ENCODE measurements at places on chromosomes 4 and X.

GRCh38 chr4:108716340-108716739, 46.5 kb downstream of the ETNPPL start:
- no peak for DNase-seq

DNA sequence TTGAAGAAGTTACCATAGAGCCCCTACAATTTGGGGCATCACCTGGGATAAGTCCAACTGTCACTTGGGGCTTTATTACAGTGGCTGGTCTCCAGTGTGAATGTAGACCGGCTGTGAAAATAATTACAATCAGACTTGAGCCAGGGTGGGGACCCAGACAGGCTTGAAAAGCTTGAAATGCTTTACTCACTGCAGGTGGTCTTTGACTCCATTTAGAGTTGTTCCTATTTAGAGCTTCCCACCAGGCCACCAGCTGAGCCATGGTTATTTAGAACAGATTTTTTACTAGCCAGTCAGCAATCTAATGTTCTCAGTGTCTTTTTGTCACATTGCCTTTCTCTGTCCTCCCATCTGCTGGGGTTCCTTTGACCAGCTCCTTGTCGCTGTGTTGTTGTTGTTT, 5.7 kb downstream of the ARHGAP10 start:
- DNase-seq: no peak

DNA sequence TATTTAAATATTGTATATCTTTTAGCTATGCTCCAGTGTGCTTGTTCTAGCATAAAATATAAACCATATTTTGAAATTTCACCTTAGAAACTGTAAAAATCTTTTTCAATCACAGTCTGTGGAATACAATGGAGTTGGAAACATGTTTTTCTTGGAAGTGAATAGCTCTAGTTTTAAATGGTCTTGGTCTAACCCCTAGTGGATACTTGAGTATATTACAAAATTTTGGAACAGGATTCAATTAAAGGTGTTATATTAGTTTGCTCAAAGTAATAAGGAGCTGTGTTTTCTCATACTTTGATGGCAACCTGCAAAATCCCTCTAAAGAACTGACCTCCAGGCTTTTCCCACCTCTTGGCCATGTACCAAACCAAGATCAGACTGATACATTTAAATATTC, 48.2 kb downstream of the STK26 start:
- no peak for DNase-seq

GRCh38 chr4:141587897-141588296, 48.5 kb upstream of the IL15 start:
- DNase-seq: no peak

DNA sequence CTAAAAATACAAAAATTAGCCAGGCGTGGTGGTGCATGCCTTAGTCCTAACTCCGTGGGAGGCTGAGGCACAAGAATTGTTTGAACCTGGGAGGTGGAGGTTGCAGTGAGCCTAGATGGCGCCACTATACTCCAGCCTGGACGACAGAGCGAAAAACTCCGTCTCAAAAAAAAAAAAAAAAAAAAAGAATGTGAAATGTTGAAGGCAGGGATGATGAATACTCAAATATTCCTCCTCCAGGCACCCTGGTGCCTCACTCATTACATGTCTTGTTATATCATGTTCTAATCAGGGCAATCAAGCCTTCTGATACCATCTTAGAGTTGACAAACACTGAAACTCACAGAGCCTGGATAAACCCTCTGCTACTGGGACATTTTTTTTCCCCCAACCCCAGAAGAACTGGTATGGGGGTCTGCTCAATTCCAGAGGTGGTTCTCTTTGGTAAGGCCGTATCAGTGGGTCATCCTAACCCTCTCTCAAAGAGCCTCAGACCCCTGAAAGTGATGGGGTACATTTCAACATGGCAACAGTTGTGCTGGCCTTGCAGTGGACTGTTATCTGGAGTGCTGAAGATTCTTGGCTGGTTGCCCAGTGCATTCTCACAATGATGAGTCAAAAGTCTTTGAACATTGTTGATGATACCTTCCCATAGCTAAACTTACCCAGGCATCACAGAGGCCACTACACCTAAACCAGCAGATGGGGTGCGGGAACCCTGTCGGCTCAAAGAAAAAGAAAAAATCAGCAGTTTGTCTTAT, 2.4 kb upstream of the SH3KBP1 start:
- DNase-seq: no peak

DNA sequence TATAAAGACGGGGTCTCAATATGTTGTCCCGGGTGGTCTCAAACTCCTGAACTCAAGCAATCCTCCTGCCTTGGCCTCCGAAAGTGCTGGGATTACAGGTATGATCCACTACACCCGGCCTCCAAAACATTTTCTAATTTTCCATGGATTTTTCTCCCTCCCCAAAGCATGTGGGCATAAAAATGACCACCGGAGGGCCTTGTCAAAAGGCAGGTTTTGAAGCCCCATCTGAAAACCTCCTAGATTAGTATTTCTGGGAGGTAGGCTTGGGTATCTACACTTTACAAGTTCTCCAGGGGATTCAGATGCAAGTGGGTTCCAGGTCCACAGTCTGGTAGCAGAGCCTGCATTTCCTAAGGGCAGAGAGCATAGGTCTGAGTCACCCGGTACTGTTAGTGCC, 1.4 kb upstream of the GPR173 start:
- no peak for DNase-seq

DNA sequence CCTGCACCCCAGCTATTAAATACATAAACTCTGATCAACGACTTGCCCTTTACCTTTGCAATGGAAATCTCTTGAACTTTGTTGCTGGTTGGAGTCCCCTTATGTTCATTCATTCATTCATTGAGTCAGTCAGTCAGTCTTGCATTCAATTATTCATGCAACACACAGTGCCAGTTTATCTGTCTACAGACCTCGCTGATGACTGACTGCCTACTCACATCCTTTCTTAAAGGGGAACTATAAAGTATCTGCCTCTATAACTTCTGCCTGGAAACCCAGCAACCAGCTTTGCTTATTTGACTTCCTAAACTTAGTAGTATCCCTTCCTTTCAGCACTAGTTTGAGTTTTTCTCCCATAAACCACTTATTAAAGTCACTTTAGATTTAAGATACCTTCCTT, 620.8 kb upstream of the ADGRL3 start:
- DNase-seq: no peak

DNA sequence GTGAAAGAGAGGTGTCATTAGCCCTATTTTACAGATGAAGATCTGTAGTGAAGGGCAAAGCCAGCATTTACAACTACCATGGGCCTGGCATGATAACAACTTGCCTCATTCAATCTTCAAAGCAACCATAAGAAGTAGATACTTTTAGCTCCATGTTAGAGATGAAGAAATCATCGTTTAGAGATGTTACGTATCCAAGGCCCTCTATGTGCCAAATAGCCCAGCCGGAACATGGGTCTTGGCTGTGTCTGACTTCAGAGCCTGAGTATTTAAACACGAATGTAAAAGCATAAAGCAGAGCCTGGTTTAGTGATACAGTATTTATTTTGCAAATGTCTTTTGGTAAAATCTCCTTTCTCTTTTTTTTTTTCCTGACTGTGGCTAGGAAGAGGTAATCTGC, 197.1 kb downstream of the RASL11B start:
- DNase-seq: no peak

DNA sequence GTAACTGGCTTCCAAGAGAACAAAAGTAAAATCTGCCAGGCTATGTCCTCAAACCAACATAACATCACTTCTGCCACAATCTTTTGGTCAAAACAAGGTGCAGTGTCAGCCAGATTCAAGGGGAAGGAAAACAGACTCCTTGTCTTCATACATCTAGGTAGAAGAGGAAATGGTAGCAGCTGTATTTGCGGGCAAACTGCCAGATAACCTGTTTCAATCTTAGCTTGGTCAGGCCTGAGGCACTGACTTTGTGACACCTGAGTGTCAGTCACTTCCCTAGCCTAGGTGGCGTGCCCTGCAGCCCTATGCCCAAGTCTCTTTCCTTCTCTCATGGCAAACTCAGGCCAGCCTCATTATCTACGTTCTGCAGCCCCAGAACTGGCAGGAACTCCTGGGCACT, 146.2 kb upstream of the JADE1 start:
- DNase-seq: no peak

GRCh38 chrX:120514236-120514635, 45.1 kb upstream of the LAMP2 start:
- no peak for DNase-seq

- DNase-seq: no peak
These were observed 81.6 kb upstream of the TBC1D9 start for GRCh38 chr4:140837736-140838135.

DNA sequence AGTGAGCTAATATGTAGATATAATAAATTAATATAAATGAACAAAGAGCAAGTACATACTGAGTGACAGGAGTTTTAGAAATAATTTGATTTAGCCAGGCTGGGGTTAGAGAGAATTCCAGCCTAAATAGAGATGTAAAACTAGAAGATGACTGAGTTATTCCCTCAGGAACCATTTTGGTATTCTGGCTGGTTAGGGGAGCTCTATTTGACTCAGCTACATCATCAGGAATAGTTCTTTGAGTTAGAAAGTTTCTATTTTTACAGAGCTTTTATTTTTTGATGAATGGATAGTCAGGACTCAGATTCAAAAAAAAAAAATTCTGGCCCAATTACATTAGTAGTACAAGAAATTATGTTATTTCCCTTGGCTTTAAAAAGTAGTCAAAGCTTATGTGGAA, 180.4 kb upstream of the MID1 start:
- no peak for DNase-seq

DNA sequence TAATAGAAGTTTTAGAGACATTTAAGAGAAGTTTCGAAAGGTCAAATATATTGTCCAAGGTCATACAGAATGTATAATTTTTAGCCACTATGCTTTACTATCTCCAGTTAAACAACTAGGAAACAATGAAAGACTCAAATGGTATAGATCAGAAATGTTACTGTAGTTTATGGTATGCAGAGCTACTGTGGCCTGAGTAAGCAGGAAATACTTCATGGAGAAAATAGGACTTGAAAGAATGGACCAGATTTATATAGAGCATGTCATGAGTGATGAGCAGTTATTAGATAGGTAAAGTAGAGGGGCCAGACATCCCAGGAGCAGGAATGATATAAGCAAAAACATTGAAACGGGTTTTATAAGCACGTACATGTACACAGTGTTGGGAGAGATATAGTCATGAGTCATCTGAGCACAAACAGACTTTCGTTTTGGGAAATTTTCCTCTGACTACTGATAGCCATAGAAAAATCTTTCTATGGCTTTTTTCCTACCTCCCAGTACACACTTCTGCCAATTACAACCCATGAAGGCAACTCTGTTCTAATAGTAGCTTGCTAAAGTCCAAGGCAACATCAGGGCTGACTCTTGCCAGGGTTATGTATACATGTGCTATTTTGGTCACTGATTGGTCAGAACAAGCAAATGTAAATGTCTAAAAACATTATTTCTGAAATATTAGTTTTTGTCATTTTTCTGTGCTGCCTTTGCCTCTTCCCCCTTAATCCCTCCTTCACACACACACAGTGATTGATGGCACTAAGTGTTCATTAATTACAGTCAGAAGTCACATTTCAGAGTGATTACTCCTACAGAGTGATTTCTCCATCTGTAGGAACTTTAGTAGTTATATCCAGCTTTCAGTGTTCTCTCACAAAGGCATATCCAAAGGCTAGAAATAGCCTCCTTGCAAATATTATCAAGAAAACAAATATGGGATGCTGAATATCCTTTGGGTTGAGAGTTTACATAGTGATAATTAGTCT, 198.7 kb downstream of the ENOX2 start:
- no peak for DNase-seq

DNA sequence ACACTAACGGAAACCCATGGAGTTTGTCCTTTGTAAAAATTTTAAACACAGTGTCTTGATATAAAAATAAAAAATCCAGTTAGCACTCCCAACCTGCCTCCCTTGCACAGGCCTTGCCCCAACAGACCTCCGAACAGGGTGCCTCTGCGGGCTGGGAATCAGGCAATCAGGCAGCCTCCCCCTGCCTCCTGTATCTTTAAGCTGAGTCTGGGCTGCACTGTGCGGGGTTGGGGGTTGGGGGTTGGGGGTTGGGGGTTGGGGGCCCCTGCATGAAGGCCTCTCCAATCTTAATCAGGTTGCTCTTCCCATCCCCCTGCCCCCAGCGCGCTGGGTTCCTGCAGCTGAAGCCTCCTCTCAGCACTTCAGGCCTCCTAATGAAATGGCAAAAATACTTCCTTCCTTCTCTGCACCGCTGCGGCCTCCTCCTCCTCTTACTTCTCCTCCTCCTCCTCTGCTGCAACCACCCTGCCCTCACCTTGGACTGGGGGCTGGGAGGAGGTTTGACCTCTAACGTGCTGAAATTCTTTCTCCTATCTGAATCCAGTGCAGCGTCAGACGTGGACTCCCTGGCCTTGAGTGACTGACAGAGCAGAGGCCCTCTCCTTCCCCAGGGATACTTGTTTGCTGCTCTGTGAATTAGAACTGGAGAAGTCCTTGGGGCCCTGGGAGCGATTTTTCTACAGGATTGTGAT, 26.6 kb downstream of the NLGN3 start:
- no peak for DNase-seq

GRCh38 chrX:41779030-41779564, 55.1 kb downstream of the GPR82 start:
- no peak for DNase-seq

- no peak for DNase-seq
These were observed 57.5 kb downstream of the TEC start for GRCh38 chr4:48212165-48212564.

GRCh38 chr4:184345573-184345922, 127.9 kb upstream of the ENPP6 start:
- no peak for DNase-seq

GRCh38 chr4:118783887-118784286, 52.0 kb downstream of the SEC24D start:
- no peak for DNase-seq

GRCh38 chr4:82864336-82864979, 26.5 kb downstream of the SEC31A start:
- DNase-seq: no peak

DNA sequence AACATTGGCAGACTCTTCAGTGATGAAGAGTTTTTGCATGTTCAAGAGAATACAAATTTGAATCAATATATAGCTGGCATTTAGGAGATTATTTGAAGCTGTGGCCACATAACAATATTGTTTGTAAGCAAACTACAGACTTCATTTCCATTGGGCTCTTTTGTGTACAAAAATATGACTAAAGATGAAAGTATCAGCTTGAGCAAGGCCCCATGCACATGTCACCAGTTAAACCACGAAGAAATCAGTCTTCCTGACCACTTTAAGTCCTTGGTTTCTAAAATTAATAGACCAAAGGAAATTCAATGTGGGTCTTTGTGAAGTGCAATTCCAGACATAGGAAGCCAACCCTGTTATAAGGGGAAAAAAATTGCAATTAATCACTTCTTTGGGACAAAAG, 1664.6 kb upstream of the ADGRL3 start:
- DNase-seq: no peak

DNA sequence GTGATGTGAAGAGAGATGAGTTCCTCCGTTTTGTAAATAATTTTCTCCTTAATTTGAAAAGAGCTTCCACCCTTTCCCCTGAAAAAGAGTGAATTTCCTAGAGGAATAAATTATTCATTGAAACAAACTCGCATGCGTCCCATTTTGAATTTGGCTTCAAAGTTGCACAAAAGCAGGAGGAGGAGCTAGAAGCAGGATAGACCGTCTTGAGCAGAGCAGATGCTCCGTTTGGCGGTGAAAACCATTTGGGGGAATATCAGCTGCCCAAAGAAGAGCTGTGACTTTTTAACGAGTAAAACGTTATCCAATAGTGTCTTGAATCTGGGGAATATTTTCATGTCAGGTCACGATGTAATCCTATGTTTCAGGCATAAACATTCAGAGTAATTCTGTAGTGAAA, 42.0 kb downstream of the FAM149A start:
- no peak for DNase-seq
